NCI-H460 (cell line): ENCODE measurements at places on chromosomes 3 and 15. TPM values are rescaled to one million over a fixed set of nuclear protein-coding genes. Genes with fewer than 3 reads are reported as not detected.

GREM1 gene
- not detected in 2 replicates for total RNA-seq

HCLS1 gene
- total RNA-seq: 3.8 and 7.3 TPM in 2 replicates

FBXL2 gene
- total RNA-seq: 4.6 and 7.3 TPM in 2 replicates

GRCh38 chr15:25693321-25694238, 169.5 kb downstream of the ATP10A start:
- DNase-seq: no peak

- no peak for DNase-seq
These were observed 474.7 kb upstream of the IL12A start for GRCh38 chr3:159513867-159514380.

DNA sequence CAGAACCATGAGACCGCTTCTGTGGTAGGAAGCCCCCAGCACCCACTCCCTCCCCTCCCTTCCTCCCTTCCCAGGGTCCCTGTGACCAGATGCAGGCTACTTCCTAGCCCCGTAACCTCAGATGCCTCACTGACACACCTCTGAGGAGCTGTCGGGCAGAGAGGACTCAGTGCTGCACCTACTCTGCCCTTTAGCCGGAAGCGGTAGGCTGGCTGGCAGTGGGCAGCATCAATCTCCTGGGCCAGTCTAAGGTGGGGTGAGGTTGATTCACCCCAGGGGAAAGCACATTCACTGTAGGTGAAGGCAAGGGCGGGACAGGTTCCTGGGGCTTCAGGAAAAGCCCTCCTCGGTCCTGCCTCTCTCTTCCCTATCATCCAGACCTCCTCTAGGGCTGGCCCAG, 19.1 kb downstream of the CSRNP1 start:
- no peak for DNase-seq

- no peak for DNase-seq
These were observed 87.3 kb upstream of the PRR23E start for GRCh38 chr3:127105587-127105986.

MTHFS gene
- total RNA-seq: 26.0 and 34.5 TPM in 2 replicates

ZNF501 gene
- total RNA-seq: 1.9 and 3.8 TPM in 2 replicates

- no peak for DNase-seq
These were observed 5.1 kb upstream of the RAB7A start for GRCh38 chr3:128720891-128721290.

SLC25A26 gene
- 22.4 and 23.1 TPM in 2 replicates for total RNA-seq

DNA sequence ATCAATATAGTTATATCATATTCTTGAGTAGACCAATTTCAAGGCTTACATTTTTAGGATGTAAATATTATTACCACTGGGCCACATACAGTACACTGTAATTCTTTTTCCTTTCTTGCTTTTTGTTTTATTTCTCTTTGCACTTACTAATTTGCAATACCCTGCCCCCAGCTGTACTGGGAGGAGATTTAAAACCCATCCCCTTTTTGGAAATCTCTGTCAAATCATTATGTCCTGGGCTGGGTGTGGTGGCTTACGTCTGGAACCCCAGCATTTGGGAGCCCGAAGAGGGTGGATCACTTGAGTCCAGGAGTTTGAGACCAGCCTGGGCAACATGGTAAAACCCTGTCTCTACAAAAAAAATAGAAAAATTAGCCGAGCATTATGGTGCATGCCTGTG, 16.2 kb downstream of the ZBTB11 start:
- no peak for DNase-seq

DNA sequence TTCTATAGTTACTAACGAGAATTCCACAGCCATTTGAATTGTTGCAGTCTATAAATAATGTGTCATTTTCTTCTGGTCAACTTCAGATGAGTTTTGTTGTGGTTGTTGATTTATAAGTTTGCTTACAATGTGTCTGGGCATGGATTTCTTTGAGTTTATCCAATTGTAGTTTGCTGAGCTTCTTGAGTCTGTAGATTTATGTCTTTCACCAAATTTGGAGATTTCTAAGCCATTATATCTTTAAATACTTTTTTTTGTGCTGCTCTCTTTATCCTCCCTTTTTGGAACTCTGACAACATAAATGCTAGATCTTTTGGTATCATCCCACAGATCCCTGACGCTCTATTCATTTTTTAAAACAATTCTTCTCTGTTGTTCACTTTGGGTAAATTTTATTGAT, 63.2 kb upstream of the NDUFB4 start:
- DNase-seq: no peak

GRCh38 chr3:163916596-163917560, 1161.4 kb downstream of the SI start:
- DNase-seq: peak; percentile 18

DNA sequence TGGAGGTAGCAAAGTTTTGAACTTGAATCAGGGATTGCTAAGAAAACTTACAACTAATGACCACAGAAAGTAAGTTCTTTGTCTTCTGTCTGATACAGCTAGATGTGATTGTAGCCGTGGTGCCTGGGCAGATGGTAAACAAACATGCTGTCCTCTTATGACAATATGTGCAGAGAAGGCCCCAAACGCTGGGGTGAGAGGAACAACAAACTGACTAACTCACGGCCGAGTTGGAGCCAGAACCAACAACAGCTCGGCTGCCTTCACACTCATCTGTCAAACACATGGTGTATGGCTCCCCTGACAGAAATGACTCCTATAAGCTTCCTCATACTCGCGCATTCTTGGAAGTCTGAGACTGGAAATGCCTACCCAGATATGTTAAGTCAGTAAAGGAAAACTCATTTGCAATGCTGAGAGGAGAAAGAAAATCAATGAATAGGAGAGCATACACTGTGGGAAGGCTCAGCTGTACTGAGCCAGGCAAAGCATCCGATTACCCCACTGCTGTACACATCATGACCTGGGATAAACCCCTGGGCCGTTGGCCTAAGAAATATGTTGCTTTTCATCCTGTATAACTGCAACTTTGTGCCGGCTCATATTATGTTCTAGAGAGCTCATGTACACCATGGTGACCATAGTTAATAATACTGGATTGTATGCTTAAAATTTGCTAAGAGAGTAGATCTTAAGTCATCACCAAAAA, 5.7 kb downstream of the THBS1 start:
- DNase-seq: no peak

KNL1 gene
- 24.8 and 25.2 TPM in 2 replicates for total RNA-seq

DNA sequence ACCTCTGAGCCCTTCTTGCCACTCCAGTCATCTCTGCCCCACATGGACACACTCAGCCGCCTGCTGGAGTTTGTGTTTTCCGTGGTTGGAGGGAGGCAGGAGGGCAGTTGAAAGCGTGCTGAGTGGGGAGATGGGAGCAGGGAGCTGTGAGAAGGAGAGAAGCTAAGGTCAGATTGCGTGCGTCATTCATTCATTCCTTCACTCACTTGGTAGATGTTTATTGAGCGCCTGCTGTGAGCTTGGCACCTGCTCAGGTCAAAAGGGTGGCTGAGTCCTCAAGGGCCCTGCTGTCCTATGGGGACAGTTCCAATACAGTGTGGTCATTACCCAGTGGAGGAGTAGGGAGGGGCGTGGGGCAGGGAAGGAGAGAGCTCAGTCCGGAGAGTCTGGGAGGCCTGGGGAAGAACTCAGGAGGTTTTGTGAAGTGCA, 23.5 kb downstream of the LIMD1 start:
- DNase-seq: peak; percentile 71

DNA sequence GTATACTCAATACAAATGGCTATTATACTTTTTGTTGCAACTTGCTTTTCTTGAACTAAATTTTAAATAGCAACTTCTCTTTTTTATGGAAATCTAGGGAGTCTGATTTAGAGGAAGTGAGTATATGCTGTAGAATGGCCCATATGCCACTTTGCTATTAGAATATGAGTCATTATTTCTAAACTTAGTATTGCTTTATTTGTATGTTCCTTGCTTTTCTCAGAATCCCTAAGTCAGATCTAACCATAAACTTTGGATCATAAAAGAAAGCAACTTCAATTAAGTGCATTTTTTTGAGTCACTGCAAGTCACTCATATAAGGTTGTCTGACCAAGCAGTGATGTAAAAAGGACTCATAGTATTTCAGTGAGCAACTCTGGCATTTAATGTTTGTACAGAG, 17.5 kb upstream of the SPTSSB start:
- no peak for DNase-seq

DNA sequence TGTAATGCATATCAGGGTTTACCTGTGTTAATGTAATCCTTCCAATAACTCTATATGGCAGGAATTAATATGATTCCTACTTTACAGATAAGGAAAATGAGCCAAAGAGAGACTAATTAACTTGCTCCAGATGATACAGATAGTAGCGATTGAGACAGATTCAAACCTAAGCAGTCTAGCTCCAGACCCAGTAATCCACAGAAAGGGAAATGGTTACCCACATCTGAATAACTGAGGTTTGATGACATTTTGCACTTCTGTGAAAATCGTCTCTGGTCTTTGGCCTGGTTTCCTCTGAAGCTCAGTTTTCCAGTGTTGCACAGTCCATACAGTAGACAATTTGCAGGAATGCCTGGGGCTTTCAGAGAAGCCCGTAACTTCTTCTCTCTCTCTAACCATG, 177.1 kb upstream of the UMPS start:
- DNase-seq: no peak

DNA sequence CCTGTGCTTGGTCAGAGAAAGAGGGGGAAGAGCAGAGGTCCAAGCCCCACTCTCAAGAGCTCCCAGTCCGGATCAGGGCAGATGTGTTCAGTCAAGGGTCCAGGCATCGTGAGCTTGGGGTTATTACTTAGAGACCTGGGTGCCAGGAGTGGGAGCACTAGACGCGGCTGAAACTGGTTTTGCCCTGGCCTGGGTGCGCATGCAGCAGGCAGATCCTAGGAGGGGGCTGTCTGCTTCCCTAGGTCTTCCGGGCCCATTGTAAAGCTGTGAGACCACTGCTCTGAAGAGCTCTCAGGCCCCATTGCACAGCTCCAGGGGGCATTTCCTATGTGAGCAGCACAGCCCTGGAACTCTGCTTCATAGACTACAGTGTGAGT, 204.9 kb upstream of the LINGO1 start:
- DNase-seq: no peak

HLTF gene
- 50.0 and 50.8 TPM in 2 replicates for total RNA-seq

- DNase-seq: no peak
These were observed 6.9 kb downstream of the KNL1 start for GRCh38 chr15:40600956-40601355.

GRCh38 chr3:102361101-102361500, 73.7 kb upstream of the ZPLD1 start:
- no peak for DNase-seq

GRCh38 chr15:43314171-43314570, 16.2 kb downstream of the LCMT2 start:
- DNase-seq: no peak

CLPX gene
- total RNA-seq: 42.0 and 55.4 TPM in 2 replicates

DNA sequence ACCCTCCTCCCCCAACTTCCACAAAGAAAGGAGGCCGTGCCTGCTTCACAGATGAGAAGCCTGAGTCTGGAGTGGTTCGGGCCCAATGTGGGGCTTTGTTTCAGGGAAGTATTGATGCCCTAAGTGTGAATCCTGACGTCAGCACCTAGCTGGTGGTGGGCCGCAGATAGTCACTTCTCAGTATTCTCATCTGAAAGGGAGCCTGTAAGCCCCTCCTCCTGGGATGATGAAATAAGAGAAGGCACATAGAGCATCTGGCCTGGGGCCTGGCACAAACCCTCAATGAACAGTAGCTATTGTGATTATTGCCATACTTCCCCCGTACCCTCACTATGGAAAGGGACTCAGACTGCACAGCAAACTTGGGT, 24.8 kb downstream of the LINGO1 start:
- DNase-seq: no peak

REC114 gene
- not detected in 2 replicates for total RNA-seq

GRCh38 chr3:40130721-40131120, 178.8 kb upstream of the EIF1B start:
- DNase-seq: no peak

RFTN1 gene
- total RNA-seq: 0.15 and 0.89 TPM in 2 replicates

GRCh38 chr3:11146773-11147660, 7.3 kb upstream of the HRH1 start:
- DNase-seq: no peak

DNA sequence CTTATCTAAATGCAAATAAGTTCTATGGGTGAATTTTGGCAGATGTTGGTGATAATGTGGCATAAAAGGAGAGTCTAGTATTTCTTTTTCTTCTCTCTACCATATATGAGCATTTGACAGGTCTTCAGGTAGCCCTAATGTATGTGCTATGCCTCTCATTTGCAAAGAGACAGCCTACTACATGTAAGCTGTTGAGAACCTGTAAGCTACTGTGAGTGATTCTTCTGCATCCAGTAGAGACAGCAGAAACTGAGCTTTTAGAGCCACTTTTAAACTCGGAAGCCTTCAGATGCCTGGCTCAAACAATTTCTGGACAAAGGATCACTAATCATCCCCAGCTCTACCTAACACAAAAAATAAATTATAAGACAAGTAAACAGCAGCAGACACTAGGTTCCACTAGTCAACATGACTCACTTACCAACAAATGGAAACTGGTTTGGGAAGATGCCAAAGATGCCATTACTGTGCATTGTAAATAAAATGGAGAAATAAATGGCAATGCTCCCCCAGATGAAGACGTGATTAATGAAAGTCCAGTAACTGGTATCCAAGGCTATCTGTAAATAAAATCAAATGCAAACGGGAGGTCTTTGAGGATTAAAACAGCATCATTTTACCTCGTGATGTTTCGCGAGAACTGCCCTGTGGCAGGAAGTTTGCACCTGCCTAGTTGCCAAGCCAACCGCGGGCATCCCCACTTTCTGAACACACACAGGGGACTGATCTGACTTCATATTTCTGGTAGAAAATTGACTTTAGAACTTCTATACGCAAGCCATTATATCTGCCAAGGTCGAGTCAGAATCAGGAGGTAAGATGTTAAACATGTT, 245.3 kb downstream of the DTWD1 start:
- no peak for DNase-seq

DNA sequence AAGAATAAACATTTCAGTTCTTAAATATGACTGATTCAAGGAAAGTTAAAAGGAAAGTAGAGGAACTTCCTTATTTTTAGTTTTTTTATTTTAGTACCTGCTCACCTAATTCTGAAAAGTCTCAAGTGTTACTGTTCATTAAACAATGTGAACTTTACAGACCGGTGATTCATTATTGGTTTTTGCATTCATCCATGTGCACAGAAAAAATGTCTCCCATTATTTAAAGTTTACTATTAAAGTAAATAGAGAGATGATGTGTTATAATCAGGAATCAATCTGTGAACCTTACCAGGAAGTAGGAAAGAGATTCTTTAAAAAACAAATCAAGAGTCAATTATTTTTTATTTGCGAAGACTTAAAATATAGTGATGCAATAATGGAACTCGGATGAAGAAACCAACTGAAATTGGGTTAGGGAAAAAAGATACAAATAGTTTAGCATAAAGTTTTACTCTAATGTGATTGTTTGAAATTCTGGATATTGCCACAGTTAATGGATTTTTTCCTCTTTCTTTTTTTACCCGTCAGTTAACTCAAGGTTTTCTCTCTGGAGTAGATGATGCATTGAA, 119.4 kb upstream of the SAMMSON start:
- no peak for DNase-seq
